Spinal cord (tissue), 10 donors: ENCODE measurements at places on chromosomes 2 and 18. TPM values are rescaled to one million over a fixed set of nuclear protein-coding genes. Genes with fewer than 3 reads are reported as not detected.

DNA sequence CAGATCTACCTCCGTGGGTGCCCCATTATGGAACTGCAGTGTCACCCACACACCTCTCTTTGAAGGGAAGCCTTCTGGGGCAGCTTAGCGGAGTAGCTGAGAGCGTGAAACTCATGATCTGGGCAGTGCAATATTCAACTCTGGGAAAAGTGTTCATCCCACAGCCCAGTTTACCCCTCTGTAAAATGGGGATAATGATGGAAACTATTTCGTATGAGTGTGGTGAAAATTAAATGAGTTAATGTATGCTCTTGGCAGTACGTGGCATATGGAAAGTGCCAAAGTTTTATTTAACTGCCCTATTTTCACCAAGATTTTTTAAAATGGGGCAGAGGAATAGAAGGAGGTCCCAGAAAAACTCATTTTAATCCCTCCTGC is 11.5 kb downstream of the EVX2 start:
- no peak for DNase-seq

POTEI gene
- 0.72 TPM for total RNA-seq

PDCD1 gene
- 0.20 TPM for total RNA-seq

KANSL1L gene
- 69.6 TPM for total RNA-seq

GRCh38 chr2:171711351-171711750 is 24.1 kb downstream of the DYNC1I2 start:
- DNase-seq: no peak

CYBRD1 gene
- 108 TPM for total RNA-seq

ELAC1 gene
- total RNA-seq: 10.8 TPM
